Spinal cord (tissue), 10 donors: ENCODE measurements at places on chromosomes 1 and 21. TPM values are rescaled to one million over a fixed set of nuclear protein-coding genes. Genes with fewer than 3 reads are reported as not detected.

DNA sequence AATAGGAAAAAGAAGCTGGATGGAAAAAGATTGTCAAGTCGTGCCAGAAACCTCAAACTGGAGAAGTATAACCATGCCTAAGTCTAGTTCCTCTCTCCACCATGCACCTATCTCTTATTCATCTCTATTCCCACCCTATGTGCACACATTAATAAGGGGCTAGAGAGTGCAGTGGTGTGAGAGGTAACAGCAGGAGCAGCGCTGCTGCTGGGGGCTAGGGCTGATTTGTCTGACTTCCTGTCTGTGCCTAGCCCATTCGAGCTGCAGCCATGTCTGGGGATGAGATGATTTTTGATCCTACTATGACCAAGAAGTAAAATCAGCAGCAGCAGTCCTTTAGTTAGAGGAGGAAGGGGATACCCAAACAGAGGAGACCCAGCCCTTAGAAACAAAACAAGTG lies 43.0 kb downstream of the TRIM33 start:
- H3K27me3 ChIP-seq = no peaks in the 10 kb centered on the region
- H3K4me3 ChIP-seq = no peak overlapping the region
- H3K27ac ChIP-seq = no peak overlapping the region
- H3K4me1 ChIP-seq = no peaks in the 10 kb centered on the region
- no peak for DNase-seq
- H3K36me3 ChIP-seq = peaks cover 2% of the 10 kb centered on the region

- no peaks in the 10 kb centered on the region for H3K27me3 ChIP-seq
- H3K4me1 ChIP-seq = no peaks in the 10 kb centered on the region
- no peak overlapping the region for H3K4me3 ChIP-seq
Observed at GRCh38 chr21:34227386-34227852, 136.4 kb upstream of the KCNE2 start.

DNA sequence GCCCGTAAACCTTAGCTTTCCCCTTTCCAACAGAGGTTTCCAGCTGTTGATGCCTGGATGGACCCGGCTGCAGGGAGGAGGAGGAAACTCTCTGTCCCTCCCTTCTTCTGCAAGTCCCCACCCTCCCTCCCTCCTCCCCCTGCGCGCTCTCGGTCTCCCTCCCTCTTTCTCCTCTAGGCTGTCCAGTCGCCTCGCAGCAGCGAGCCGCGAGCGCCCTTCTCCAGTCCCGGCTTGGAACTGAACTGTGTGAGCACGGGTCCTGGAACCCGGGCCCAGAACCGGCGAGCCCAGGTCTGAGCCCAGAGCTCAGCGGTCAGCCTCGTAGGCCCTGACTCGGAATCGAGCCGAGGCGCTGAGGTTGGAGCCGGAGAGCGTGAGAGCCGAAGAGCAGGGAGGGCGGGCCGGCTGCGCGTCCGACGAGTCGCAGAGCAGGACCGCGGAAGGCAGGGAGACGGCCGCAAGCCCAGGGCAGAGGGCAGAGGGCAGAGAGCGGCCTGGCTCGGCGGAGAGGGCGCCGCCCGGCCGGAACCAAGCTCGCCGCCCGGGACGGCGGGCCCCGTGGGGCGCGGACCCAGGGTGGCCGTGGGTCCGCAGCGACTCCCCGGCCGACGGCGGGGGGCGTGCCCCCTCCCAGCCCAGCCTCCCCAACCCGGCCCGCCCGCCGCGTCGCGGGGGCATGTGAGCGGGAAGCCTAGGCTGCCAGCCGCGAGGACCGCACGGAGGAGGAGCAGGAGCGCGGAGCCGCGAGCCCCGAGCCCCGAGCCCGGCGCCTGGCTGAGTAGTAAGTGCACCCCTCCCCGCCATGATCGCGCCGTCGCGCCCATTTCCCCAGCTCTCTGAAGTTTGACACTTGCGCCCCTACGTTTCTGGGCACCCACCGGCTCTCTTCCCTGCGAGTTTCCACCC lies at the start of gene SOX13:
SOX13 (plus strand) TSS at position 185 of the 906 bp plus-strand sequence. CDS start 39,801 bp downstream, outside the sequence.
- no peaks in the 10 kb centered on the region for H3K27me3 ChIP-seq
- H3K4me3 ChIP-seq = peak within 1 kb of the TSS; percentile 86
- H3K4me1 ChIP-seq = peaks cover 42% of the 10 kb centered on the region
- no peaks in the 10 kb centered on the region for H3K36me3 ChIP-seq

DNA sequence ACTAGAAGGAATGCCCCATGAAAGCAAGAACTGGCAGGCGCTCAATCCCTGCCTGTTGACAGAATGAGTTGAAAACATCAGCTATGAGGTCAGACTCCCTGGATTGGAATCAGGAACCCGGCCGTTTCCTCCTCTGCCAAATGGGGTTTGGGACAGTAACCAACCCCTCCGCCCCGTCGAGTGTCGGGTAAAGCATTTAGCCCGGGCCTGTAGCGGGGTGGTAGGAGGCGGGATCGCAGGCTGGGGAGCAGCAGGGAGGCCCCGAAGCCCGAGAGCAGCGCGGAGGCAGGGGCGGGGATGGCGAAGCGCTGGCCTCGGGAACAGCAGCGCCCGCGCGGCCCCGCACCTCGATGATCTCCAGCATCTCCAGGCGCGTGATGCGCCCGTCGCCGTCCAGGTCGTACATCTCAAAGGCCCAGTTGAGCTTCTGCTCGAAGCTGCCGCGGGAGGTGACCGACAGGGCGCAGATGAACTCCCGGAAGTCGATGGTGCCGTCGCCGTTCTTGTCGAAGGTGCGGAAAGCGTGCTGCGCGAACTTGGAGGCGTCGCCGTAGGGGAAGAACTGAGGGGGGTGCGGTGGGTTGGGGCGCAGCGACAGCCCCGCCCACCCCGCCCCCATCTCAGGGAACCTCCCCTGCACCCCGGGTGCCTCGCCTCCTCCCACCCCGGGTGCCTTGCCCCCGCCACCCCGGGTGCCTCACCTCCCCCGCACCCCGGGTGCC lies 7.5 kb downstream of the HPCAL4 start:
- H3K27me3 ChIP-seq = peaks cover 19% of the 10 kb centered on the region
- peaks cover 26% of the 10 kb centered on the region for H3K36me3 ChIP-seq
- no peak for DNase-seq

DNA sequence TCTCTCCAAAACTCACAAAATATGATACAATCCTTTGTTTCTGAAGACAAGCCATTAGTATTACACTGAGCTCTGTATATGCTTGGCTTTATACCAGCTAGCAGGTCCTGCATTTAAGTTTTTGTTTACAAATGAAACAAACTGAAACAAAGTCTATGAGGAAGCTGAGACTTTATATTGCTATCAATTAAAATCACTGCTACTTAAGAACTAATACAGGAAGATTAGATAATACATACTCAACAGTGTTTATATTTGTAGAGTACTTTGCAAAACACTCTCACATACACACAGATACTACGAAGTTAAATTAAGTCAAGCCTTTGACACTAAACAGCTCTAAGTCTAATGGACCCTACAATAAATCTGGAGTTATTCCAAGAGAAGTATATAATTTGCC lies 247.4 kb downstream of the CRB1 start:
- no peak overlapping the region for H3K27ac ChIP-seq
- DNase-seq = no peak
- no peaks in the 10 kb centered on the region for H3K4me1 ChIP-seq

DNA sequence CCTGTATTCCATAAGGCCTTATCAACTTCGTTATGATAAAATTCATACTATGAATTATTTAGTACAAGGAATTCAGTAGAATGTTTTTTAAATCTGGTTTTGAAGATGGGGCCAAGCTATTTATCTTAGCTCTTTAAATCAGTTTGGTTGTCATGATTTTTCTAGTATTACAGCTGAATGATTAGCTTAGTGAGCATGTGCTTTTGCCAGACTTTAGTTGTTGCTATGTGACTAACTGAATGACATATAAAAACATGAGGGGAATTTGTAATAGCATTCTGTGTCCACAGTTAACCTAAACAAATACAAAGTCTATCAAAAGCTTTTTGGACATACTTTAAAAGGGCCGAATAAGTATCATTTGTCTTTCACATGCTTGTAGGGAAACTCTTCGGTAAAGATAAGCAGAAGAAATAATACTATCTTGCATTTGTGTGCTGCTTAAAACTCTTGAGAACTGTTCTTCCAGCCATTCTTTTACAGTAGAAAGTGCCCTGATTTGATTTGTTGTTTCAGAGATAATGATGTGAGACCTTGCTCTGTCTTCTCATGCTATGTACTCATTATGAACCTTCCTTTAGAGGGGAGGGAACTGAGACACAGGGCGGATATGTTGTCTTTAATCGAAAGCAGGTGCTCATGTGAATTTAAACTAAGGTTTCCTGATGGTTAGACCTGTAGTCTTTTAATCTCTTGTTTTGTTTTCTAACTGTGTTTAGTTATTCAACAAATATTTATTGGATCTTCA lies 18.8 kb downstream of the NEK7 start:
- H3K4me3 ChIP-seq = no peak overlapping the region
- no peak for DNase-seq
- no peaks in the 10 kb centered on the region for H3K4me1 ChIP-seq
- no peaks in the 10 kb centered on the region for H3K27me3 ChIP-seq

- no peak for DNase-seq
- no peaks in the 10 kb centered on the region for H3K36me3 ChIP-seq
- H3K4me3 ChIP-seq = no peak overlapping the region
- no peak overlapping the region for H3K27ac ChIP-seq
- H3K4me1 ChIP-seq = peaks cover 9% of the 10 kb centered on the region
Observed at GRCh38 chr1:23593042-23593521, 33.8 kb upstream of the ID3 start.

DNA sequence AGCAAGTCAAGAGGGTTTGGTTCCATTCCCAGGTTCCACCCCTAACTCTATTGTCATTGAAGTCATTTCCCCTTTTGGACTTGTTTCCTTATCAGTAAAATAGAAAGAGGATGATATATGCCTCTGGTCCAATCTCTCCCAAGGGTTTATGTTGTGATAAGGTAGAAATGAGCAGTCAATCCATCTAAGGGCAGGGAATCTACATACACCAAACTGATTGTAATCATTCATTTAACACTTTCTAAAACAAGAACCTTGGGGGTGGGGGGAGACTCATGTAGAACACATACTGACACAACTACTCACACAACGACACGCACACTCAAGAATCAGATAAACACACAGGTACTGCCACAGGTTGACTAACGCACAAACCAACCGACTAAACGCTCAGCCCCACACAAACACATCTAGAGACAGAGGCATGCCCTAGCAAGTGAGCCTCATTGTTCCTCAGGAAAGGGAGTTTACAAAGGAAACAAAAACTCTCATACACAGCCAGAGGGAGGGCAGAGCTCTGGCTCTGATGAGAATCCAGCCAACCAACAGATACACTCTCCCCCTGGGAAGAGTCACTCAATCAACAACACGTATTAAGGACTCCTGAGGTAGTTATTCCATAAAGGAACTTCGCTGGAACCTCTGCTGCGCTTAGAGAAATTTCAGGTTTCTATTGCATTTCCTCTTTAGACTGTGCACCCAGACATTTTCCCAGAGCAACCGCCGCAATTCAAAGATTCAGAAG lies 1.0 kb downstream of the F11R start:
- H3K4me1 ChIP-seq = peaks cover 18% of the 10 kb centered on the region
- no peak for DNase-seq
- H3K4me3 ChIP-seq = peak overlapping the region; percentile 51
- no peaks in the 10 kb centered on the region for H3K36me3 ChIP-seq
- H3K27me3 ChIP-seq = peaks cover 33% of the 10 kb centered on the region

DNA sequence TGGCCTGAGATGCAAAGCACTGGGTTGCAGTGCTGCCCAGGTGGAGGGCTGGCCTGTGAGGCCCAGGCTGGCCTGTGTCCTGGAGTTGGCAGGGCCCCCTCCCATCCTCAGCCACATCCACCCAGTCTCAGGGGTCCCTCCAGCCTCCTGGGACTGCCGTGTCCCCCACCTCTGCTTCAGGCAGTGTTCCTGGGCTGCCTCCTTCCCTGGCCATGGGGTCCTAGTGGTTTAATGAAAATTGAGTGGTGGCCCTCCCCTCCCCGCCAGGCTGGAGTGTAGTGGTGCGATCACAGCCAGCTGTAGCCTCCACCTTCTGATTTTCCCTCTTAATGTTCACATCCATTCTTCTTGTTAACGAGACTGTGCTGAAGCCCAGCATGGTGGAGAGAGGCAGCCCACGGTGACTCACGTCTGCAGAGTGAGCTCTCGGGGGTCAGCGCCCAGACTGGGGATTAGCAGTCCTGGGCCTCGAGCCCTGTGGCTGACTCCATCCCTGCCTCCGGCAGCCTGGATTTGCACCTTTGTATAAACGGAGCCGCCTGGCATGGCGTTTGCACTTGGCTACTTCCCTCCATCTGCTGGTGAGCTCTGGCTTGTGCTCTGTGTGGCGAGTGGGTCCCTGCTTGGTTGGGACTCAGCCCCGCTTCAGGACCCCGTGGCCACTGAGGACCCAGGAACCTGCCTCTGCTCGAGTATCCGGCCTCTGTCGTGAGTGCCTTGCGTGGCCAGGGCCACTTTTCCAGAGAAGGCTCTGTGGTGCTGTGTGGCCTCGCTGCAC lies 6.9 kb downstream of the MIB2 start:
- no peak overlapping the region for H3K4me3 ChIP-seq
- H3K4me1 ChIP-seq = peaks cover 8% of the 10 kb centered on the region
- no peak for DNase-seq
- H3K36me3 ChIP-seq = peaks cover 99% of the 10 kb centered on the region
- no peak overlapping the region for H3K27ac ChIP-seq

- no peaks in the 10 kb centered on the region for H3K27me3 ChIP-seq
- no peaks in the 10 kb centered on the region for H3K4me1 ChIP-seq
- H3K36me3 ChIP-seq = no peaks in the 10 kb centered on the region
- no peak overlapping the region for H3K27ac ChIP-seq
- H3K4me3 ChIP-seq = no peak overlapping the region
Observed at GRCh38 chr1:59323879-59324278, 27.0 kb downstream of the FGGY start.

- H3K4me1 ChIP-seq = no peaks in the 10 kb centered on the region
- H3K36me3 ChIP-seq = no peaks in the 10 kb centered on the region
- no peak for DNase-seq
- H3K27me3 ChIP-seq = no peaks in the 10 kb centered on the region
Observed at GRCh38 chr21:28540514-28540913, 452.2 kb downstream of the LTN1 start.

DNA sequence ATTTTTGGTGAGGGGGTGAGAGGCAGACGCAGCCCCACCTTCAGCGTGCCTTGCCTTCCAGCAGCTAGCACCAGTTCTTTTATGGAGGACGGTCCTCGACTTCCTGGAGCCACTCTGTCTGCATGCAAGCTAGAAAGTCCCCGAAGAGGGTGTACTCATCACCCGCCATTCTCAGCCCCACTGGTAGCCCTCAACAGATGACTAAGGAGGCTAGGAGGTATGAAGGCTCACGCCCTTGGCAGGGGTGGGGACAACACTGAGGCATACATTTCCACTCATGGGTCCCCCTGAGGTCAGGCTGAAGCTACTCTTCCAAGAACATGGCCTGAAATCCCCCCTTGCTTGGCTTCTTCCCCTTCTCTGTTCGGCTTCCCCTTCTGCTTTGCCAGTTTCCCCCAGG lies 8.9 kb upstream of the PTPRF start:
- H3K27me3 ChIP-seq = peaks cover 1% of the 10 kb centered on the region
- H3K27ac ChIP-seq = no peak overlapping the region
- no peaks in the 10 kb centered on the region for H3K36me3 ChIP-seq

GRCh38 chr1:226575436-226575720 lies 26.8 kb downstream of the STUM start:
- DNase-seq = no peak
- H3K4me1 ChIP-seq = peaks cover 33% of the 10 kb centered on the region
- H3K27me3 ChIP-seq = no peaks in the 10 kb centered on the region
- H3K36me3 ChIP-seq = no peaks in the 10 kb centered on the region

CFHR5 gene
- total RNA-seq = 0.11 TPM

LRRC3 gene
- total RNA-seq = 2.4 TPM

OPRD1 gene
- total RNA-seq = 0.28 TPM

ATF6 gene
- 41.1 TPM for total RNA-seq

SPATA6 gene
- 42.4 TPM for total RNA-seq

KRTAP11-1 gene
- not detected for total RNA-seq

KCNE2 gene
- total RNA-seq = 0.30 TPM

CHRNB2 gene
- 5.8 TPM for total RNA-seq

PTGER3 gene
- total RNA-seq = 7.0 TPM

SYT11 gene
- total RNA-seq = 384 TPM

ILDR2 gene
- total RNA-seq = 18.8 TPM

NR1I3 gene
- not detected for total RNA-seq

ITSN1 gene
- 65.7 TPM for total RNA-seq

ENAH gene
- 91.4 TPM for total RNA-seq

KCNQ4 gene
- 1.3 TPM for total RNA-seq

CDC20 gene
- total RNA-seq = 16.3 TPM
